ENCODE measurements at places on chromosomes 4 and X.

- DNase-seq = no peak
Observed at GRCh38 chrX:113743069-113743468, 840.8 kb upstream of the HTR2C start.

DNA sequence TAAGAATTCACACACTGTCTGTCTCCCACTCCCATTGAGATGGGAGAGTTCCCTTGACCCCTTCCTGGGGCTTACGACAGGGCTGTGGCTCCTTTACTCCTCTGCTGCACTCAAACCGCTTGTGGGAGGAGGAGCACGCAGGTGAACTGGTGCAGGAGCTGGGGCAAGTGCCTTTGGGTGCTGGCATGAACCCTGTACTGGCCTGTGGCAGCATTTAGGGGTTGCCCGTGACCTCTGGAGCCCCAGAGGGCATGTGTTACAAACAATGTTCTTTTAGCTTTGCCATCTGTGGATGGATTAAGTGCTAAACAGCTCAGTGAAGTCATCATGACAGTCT, 21.8 kb upstream of the FTHL17 start:
- no peak for DNase-seq

- DNase-seq = no peak
Observed at GRCh38 chr4:5462896-5463295, 245.5 kb downstream of the EVC2 start.

- DNase-seq = no peak
Observed at GRCh38 chr4:104906276-104906675, 240.4 kb upstream of the TET2 start.

DNA sequence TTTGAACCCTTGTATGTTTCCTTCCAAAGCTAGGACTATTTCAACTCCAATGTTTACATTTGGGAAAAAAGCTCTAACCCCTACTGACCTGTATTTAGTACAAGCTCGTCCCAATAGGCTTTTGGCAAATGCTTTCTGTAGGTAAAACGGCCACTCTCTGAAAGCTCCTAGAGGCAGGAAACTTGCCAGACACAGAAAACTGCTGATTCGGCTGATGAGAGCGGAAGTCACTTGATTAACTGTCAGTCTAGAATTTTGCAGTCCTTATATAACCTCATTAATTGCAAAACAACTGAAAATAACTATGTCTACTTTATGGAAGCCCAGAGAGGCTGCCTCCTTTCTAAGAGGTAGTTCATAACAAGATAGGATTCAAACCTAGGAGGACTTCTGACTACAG, 108.1 kb downstream of the TSPAN7 start:
- DNase-seq = no peak

GRCh38 chr4:158624889-158625478, 46.7 kb downstream of the C4orf46 start:
- peak; percentile 61 for DNase-seq

GRCh38 chr4:158845311-158846041, 76.7 kb downstream of the FNIP2 start:
- no peak for DNase-seq

DNA sequence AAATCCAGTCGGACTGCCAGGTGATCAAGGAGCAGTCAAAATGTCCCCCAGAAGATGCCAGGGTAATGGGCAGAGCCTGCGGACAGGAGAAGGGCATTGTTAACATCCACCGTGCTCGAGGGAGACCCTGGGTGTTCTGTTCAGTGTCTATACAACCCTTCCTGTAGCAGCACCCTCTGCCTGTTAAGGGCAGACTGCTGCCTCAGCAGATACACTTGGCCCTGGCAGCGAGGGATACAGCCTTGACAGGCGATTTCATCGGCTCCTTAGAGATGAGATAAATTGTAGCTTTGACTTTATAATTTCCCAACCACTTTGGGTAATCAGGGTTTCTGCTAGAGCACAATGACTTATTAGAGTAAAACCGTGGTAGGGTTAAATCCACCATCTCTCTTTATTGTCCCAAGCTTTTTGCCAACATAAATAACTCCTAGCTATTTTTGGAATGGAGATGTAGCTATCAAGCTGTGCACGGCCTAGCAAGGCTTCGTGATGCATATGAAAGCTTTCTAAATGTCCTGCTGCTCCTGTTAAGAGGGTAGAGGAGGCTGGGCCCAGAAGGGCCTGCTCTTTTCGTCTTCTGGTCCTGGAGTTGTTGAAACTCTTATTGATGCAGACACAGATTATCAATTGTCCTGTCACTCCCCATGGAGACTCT, 195.9 kb downstream of the CPEB2 start:
- DNase-seq = no peak

DNA sequence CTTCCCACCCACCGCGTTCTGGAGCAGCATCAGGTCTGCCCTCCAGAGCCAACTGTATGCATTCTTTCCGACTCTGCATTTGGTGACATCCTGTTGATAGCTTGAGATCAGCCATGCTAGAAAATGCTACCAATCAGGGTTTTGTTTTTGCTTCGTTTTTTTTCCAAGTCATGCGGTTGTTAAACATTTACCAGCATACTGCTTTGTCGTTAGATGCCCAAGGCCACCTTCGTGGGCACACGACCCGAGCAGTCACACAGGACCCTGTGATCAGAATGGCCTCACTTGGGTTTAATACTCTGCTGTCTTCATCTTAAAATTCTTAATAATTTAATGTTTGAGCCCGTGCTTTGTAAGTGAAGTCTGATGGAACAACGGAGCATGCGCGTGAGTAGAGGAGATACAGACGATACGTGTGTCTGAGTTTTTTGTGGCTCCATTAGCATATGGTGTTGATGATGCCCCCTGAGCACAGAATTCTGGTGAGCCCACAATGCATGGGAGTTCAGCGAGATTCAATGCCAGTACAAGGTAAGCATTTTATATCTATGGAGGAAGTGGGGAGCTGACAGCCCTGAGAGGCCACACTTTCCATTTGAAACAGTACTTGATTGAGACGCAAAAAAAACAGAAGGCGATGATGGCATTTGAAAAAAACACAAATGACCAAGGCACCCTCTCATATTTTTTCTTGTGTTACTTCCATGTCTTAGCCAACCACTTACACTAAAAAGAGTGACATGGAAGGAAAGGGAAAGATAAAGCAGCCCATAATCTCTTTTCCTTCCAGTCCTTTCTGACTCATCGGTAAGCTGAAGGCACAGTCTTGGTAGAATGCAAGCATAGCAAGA, 323.6 kb downstream of the BCOR start:
- DNase-seq = no peak

DNA sequence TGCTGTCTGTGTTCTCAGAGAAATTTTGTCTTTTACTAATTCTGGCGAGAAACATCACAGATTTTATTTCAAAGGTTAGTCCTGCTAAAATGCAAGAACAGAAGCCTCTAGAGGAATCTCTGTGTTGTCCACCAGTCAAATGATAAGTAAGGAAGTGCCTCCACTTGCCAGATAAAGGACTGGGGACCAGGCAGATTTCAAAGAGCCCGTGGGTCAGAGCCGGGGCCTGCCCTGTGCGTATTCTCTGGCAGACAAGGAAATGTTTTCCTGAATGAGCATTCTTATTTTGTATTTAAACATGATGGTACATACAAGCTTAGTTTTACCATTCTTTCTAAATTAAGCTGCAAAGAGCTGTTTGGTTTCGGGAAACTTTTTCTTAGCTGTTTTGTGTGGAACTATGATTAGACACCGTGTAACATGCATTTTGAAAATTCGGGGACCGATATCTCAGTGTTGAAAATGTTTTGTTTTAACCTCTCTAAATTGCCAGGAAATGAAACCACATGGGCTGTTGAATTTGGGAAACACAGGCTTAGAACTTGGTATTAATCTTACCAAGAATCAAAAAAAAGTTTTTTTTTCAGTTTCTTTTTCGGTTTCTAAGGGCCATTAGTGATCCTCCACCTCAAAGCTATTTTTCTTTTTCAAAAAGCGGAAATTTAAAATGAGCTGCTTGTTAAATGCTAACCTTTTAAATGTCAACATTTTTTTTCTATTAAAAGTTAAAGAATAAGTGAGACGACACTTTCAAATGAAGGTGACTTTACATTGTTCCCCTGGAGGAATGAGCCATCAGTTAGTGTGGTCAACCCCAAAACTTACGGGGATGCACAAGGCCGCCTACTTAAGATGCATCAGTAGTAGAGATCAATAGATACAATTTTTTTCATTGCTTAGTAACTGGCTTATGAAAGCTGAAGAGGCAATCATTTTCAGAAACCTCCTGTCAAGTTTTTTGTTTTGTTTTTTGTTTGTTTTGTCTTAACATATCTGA, 89.6 kb upstream of the MTM1 start:
- no peak for DNase-seq
